ENCODE measurements at places on chromosomes 4 and X. TPM values are rescaled to one million over a fixed set of nuclear protein-coding genes. Genes with fewer than 3 reads are reported as not detected.
A peak's percentile ranks its signal among the peaks of the same experiment; 100 is the strongest.

GRCh38 chr4:136329042-136329662 lies 1203.1 kb downstream of the PCDH18 start:
- no peak for DNase-seq

GRCh38 chrX:29641461-29641860 lies 573.9 kb upstream of the MAGEB2 start:
- DNase-seq, result no peak

DNA sequence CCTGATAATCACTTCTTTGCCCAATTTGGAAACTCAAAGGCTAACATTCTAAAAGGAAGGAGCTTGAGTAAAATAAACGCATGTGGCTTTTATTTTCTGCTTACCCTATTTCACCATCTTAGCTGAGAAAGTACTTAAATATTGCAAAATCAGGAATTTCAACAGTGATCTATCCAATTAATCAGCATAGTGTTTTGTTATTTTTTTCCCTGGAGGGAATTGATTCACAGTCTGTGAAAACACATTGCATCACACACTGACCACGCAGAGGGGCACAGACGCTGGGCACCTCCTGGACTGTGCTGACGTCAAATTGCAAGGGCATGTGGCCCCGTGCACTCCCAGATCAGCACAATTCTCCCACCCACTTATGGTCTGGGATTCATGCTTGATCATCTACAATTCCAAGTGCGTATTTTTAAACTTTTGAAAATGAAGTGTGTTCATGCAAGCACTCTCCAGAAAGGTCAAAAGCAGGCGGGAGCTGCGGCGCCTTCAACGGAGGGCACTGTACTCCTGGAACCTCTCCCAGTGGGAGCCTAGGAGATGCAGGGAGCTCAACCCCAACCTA lies 320.6 kb upstream of the PPARGC1A start:
- peak; percentile 21 for DNase-seq

- DNase-seq, result no peak
These were observed 18.2 kb upstream of the UGT2B10 start for GRCh38 chr4:68797618-68798017.

- no peak for DNase-seq
These were observed 51.7 kb upstream of the AFF2 start for GRCh38 chrX:148448686-148449085.

- no peak for DNase-seq
These were observed 167.5 kb downstream of the PALLD start for GRCh38 chr4:168664242-168664891.

DNA sequence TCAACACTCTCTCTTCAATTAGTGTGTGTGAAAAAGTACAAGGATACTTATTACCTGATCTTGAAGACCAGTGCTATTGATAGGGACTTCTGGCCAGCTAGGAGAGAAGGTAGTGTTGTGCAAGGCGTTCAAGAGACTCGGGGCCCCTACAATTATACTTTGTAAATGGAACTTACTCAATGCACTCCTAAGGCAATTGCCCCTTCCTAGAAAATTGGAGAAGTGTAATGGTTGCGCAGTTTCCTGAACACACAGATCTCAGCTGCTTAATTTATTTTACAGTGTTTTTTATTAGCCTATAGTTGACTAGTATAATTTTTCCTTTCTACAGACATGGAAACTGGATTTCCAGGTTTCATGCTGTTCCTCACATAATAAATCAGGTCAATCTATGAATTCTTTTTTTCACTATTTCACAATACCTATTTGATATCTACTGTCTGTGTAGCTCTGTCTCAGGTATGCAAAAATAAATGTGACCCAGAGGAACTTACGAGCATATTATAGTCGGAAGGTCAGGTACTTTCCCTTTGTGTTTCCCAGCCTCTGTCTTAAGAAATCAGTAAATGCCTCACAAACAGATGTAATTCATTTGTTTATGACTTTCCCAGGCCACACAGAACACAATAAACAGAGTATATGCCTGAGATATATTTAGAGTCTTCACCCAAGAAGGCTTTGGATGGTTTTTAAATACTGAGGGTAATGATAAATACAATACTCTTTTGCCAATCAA lies 89.1 kb upstream of the TET2 start:
- DNase-seq, result no peak

- no peak for DNase-seq
These were observed 83.7 kb downstream of the NAT8L start for GRCh38 chr4:2142630-2143427.

DNA sequence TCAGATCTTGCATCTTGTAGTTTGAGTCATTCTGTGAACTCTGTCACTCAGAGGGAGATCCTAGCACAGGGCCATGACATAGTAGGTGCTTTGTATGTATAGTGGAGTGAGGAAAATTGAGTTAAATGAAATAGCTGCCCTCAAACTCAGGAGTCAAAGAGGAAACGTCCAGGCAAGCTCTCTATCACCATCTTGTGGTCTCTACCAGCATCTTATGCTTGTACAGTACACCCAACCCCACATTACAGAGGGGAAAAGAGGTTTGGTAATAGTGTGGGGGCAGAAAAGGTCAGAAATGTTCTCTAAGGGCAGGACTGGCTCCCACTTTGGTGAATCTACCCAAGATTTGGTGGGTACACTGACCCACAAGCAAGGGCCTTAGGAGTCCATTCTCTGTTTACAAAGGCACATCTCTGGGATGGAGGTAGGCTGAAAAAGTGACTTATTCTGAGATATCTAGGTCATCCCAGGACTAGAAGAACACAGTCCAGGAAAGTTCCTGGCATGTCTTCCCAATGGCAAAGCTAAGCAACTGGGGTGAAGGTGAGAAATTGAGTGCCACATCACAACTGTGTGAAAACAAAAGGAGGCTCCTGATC lies 131.8 kb downstream of the OR13H1 start:
- no peak for DNase-seq

GRCh38 chrX:19343085-19343534 lies 617 bp upstream of the PDHA1 start:
- no peak for DNase-seq

GRCh38 chrX:47214435-47215077 lies 3.9 kb upstream of the CDK16 start:
- DNase-seq, result no peak

DNA sequence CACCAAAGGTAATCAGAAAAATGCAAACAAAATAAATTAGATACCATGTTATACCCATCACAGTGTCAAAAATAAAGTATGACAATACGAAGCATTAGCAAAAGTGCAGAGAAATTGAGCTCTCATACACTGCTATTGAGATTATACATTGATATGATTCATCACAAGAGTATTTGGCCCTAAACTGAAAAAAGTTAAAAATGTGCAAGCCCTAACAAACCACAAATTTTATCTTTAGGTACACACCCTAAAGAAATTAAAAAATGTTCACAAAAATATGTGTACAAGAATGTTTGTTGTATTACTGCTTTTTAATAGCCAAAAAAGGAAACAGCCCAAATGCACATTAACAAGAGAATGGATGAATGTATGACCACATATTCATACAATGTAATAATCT lies 137.9 kb upstream of the MAGEA10 start:
- DNase-seq, result no peak

- DNase-seq, result no peak
These were observed 11.4 kb downstream of the RNF175 start for GRCh38 chr4:153748378-153748777.

DNA sequence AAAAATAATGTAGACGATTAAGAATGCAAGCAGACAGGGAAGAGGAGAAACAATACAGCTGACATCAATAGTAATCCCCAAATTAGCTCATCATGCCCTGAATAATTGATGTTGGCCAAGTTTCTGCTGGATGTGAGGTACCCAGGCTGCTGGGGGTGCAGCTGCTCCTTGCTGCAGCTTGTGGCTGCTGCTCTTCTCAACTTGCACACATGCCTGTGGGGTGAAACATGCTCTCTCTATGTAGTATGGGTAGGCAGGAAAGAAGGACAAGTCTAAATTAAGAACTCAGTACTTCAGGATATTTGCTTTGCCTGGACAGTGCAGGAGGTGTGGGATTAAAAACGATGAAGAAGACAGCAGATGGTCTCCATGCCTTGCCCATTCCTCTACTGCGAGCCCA lies 16.7 kb downstream of the EDA2R start:
- DNase-seq, result no peak

- DNase-seq, result no peak
These were observed 925.6 kb downstream of the SH3BGRL start for GRCh38 chrX:82127228-82128123.

ETDB gene
- not detected for total RNA-seq

GEMIN8 gene
- 24.5 TPM for total RNA-seq

HSFX3 gene
- total RNA-seq, result not detected

BRS3 gene
- not detected for total RNA-seq

ALAS2 gene
- total RNA-seq, result 0.78 TPM

DUSP21 gene
- total RNA-seq, result not detected

PDE5A gene
- total RNA-seq, result 29.7 TPM

MFAP3L gene
- 4.5 TPM for total RNA-seq

RIPPLY1 gene
- not detected for total RNA-seq

RBPJ gene
- 72.1 TPM for total RNA-seq

PHKA1 gene
- 9.6 TPM for total RNA-seq

FRAS1 gene
- total RNA-seq, result 6.8 TPM

PDLIM3 gene
- 85.5 TPM for total RNA-seq

HS6ST2 gene
- 1.2 TPM for total RNA-seq

NALF2 gene
- total RNA-seq, result 1.8 TPM

HERC6 gene
- 12.3 TPM for total RNA-seq

CXorf38 gene
- total RNA-seq, result 12.3 TPM

SPRY1 gene
- 93.2 TPM for total RNA-seq
